ENCODE measurements at places on chromosomes 5 and 9.

DNA sequence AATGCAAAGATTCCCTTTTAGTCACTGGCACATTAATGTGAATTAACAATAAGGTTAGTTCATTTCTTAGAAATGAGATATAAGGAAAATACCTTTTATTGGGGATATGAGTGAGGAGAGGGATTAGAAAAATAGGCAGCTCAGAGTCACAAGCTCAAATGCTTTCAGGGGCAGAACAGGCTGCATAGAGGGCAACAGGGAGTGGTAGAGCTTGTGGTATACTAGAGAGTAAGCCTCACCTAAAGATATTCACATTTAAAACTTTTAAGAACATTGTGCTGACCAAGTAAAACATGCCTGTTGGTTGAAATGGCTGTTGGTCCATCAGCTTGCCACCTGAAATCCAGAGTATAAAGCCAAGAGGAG, 34.7 kb downstream of the ZNF474 start:
- no peak for DNase-seq

DNA sequence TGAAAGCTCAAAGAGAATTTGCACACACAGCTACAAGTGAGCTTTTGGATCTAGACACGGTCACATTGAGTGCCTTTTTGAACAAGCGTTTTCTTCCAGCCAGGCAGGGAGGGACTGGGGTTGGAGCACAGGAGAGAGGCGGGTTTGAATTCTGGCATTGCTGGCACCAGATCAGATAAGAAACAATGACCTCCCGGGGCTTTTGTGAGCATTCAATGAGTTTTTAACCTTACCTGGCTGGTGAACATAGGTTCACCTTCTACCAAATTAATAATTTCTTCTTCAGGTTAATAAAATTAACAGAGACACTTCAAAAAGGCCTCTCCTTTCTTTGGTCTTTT, 312.9 kb upstream of the MSX2 start:
- no peak for DNase-seq

DNA sequence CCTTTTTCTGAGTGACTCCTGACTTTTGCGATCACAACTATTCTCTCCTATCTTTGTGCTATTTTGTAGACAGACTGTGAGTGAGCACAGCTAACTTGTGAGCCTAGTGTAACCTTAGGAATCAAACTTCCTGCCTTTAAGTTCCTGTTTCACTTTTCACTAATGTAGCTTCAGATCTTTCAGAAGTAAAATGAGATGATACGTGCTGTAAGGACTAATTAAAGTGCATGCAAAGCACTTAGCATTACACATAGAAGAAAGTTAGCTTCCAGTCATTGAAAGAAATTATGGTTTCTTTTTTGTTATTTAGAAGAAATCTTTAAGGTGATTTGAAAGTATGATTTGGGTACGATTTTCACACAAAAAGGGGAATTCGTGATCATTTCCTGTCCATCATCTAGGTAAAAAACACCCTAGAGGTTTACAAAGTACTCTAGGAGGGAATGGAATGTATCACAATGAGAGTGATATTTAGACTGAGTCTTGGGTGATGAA, 122.7 kb downstream of the ST8SIA4 start:
- DNase-seq = no peak

DNA sequence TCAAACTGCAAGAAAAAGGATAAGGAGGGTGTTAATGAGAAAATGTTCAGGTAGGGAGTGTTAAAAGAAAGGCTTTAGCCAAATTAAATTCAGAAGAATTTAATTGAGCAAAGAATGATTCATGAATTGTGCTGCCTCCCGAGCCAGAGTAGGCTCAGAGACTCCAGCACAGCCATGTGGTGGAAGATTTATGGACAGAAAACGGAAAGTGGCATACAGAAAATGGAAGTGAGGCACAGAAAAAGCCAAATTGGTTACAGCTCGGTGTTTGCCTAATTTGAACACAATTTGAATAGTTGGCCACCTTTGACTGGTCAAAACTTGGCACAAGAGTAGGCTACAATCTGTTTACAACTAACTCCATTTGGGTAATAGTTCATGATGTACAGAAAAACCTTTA, 9.6 kb upstream of the SLC30A5 start:
- DNase-seq = no peak

DNA sequence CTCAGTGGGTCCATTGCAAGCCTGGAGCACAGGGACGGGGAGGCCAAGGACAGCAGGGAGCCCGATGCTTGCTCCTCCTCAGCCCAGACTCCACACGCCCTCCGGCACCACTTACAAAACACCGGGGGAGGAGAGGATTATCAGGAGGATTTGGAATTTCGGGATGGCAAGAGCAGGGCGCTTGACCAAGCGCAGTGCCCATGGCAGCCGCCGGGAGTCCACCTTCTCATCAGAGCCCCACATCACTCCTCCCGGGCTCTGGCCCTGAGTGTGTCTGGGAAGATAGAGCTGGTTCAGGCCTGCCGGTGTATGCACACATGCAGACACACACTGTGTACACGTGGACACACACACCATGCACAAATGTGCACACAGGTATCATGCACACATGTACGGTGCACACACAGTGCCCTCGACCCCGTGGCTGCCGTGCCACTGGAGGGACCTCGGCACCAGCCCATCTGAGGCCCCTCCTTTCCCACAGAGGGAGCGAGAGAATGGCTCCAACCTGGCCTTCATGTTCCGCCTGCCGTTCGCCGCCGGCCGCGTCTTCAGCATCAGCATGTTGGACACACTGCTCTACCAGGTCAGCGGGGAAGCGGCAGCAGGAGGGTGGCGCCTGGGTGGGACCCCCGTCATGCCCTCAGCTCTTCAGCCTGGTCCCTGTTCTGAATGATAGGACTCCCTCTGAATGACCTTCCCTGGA, 81.7 kb downstream of the KCNT1 start:
- DNase-seq = no peak

All from stimulated activated CD4-positive, alpha-beta T cell treated with anti-CD3 and anti-CD28 coated beads, Interleukin-15, amount 100 ng/mL, for 48 hours (primary cell).